PC-3 (cell line): ENCODE measurements at places on chromosomes 1 and 21.

- DNase-seq = no peak
Measured at GRCh38 chr1:67005068-67005467, 48.9 kb downstream of the SLC35D1 start.

DNA sequence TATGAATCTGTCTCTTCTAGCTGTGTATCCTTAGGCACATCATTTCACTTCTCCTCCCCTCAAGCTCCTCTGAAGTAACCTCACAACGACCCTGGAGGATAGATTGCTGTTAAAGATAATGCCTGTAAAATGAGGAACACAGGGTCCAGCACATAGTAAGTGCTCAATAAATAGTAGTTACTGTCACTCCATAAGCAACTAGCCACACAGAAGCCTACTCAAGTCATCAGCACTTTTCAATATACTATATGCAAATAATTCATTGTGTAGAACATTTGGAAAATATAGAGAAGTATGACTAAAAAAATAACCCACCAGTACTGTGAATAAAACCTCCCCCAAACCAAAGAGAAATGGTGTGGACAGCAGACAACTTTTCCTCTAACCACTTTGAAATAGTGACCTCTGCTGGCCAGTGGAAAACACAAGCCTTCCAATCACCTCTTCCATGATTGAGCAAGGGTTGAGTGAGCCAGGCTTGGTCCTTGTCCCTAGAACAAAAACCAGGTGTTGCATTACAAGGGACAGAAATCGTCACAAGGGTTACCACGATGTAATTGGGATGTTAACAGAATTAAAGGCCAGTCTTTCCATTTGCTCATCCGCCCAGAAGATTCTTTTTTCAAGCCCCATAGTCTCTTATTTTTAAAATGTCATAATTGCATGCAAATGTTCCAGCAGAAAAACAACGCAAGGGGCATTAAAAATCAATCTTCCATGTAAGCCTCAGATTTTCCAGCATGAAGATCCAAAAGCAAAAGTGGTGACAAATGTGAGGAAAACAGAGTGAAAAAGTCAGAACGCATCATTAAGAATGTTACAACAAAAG, 15.7 kb upstream of the GLIS1 start:
- peak; percentile 82 for DNase-seq

- DNase-seq = no peak
Measured at GRCh38 chr1:235511470-235512240, 7.4 kb upstream of the B3GALNT2 start.

- peak; percentile 88 for DNase-seq
Measured at GRCh38 chr1:186792870-186793581, 35.7 kb upstream of the PLA2G4A start.

DNA sequence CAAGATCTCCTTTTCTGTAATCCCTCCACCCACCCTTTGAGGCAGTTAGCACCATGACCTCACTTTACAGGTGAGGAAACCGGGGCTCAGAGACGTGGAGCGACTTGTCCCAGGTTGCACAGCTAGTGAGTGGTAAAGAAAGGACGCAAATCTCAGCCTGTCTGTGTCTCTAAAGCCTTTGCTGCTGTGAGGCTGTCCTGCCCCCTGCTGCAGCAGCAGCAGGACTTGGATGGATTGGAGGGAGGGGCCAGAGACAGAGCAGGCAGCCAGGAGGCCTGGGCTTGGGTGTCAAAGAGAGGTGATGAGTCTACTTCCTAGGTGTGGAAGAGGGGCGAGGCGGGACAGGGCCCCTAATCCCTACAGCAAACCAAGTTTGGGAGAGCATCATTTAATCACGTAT, 69.6 kb downstream of the PTPRU start:
- no peak for DNase-seq

DNA sequence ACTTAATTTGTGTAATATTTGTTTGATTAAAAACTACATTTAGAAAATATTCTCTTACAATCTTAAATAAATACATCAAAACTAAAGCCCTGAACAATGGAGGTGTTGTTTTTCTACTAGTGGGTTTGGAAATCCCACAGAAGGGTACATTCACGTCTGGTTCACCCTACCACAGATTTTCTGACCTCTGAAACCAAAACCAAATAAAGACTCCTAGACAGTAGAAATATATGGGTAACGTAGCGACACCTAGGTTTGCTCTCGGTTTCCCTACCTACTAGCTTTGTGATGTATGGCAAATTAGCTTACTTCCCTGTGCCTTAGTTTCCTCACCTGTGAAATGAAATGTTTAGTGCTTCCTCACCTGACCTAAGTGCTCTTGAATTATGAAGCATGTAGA, 312.6 kb downstream of the DPYD start:
- no peak for DNase-seq

- DNase-seq = no peak
Measured at GRCh38 chr1:230540421-230541155, 101.7 kb upstream of the COG2 start.

DNA sequence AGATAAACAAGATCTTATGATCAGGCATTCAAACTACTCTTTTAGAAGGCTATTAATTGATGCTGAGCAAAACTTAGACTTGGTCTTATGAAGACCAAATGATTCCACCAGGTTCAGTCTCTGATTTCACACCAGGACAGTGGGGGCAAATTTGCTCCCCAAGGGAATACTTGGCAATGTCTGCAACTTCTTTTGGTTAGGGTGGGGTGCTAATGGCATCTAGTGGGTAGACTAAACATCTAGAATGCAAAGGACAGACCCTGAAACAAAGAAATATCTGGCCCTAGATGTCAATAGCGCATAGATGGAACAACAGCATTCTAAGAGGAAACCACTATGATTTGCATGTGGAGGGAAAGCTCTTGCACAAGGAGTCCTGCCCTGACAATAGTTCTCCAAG, 30.6 kb downstream of the DPT start:
- DNase-seq = no peak
